Adrenal gland (tissue), 19 donors: ENCODE measurements at places on chromosomes 5 and 9. TPM values are rescaled to one million over a fixed set of nuclear protein-coding genes. Genes with fewer than 3 reads are reported as not detected.

Gene PCA3
- polyA plus RNA-seq = not detected

Gene SLC46A2
- 0.07 TPM for polyA plus RNA-seq

Gene ARSI
- not detected for polyA plus RNA-seq

Gene OR5C1
- polyA plus RNA-seq = not detected

Gene ABLIM3
- polyA plus RNA-seq = 8.8 TPM

Gene PCDHA2
- 0.03 TPM for polyA plus RNA-seq

Gene PCDHGA6
- 1.4 TPM for polyA plus RNA-seq

Gene IFNA21
- polyA plus RNA-seq = not detected

Gene SAXO1
- polyA plus RNA-seq = not detected

Gene CCL27
- 0.24 TPM for polyA plus RNA-seq

Gene FOXD4L6
- polyA plus RNA-seq = 0.07 TPM

Gene ZNF883
- 1.8 TPM for polyA plus RNA-seq

Gene SIT1
- polyA plus RNA-seq = 1.0 TPM

Gene IFNA2
- polyA plus RNA-seq = not detected

Gene SLC34A1
- not detected for polyA plus RNA-seq

Gene ORM2
- polyA plus RNA-seq = 0.88 TPM

Gene EFNA5
- 1.6 TPM for polyA plus RNA-seq

Gene TTLL11
- 4.8 TPM for polyA plus RNA-seq

Gene CTXN3
- polyA plus RNA-seq = not detected

Gene NDUFA8
- polyA plus RNA-seq = 96.0 TPM

Gene S1PR3
- polyA plus RNA-seq = 14.1 TPM

Gene NTNG2
- polyA plus RNA-seq = 6.0 TPM

Gene FOXD1
- polyA plus RNA-seq = 1.2 TPM

Gene TYRP1
- polyA plus RNA-seq = not detected

Gene CDC20B
- polyA plus RNA-seq = not detected
